ENCODE measurements at places on chromosomes 2 and 18. TPM values are rescaled to one million over a fixed set of nuclear protein-coding genes. Genes with fewer than 3 reads are reported as not detected.

Gene CDK5R2
- total RNA-seq = not detected

Gene RGPD3
- 0.20 TPM for total RNA-seq

Gene ALLC
- not detected for total RNA-seq

Gene LAMA1
- total RNA-seq = 92.5 TPM

Gene POTEC
- total RNA-seq = under 0.01 TPM

Gene TUBA3D
- not detected for total RNA-seq

Gene SULT1C2
- total RNA-seq = 0.23 TPM

Gene MOGAT1
- not detected for total RNA-seq

Gene NRP2
- total RNA-seq = 54.9 TPM

Gene NEURL3
- not detected for total RNA-seq

Gene RGPD4
- total RNA-seq = not detected

Gene TACR1
- total RNA-seq = 0.73 TPM

Gene RGPD6
- total RNA-seq = 25.7 TPM

Gene SNORC
- total RNA-seq = 1.6 TPM

Gene CBLN2
- 0.07 TPM for total RNA-seq

Gene HK2
- 113 TPM for total RNA-seq

Gene LYPD6B
- total RNA-seq = 0.10 TPM

Gene VWA3B
- total RNA-seq = not detected

Gene CTNNA2
- total RNA-seq = 0.07 TPM

Gene GPR148
- not detected for total RNA-seq

Gene LONRF2
- 0.52 TPM for total RNA-seq

Gene PTGR3
- total RNA-seq = 10.0 TPM

Gene TMEM87B
- total RNA-seq = 29.4 TPM

Gene GEN1
- 6.1 TPM for total RNA-seq

Gene IL1F10
- total RNA-seq = not detected

Gene SKA1
- total RNA-seq = 3.0 TPM

Gene CTAGE1
- 0.07 TPM for total RNA-seq

Gene GPR45
- total RNA-seq = not detected

Gene CYP20A1
- 42.8 TPM for total RNA-seq

Gene LRATD1
- total RNA-seq = 0.07 TPM

Gene OXER1
- not detected for total RNA-seq

Gene ZNF892
- 5.5 TPM for total RNA-seq

Gene AMER3
- total RNA-seq = not detected

Gene FMNL2
- total RNA-seq = 58.0 TPM

Gene TCF23
- total RNA-seq = not detected

Gene ATP6V1B1
- 1.1 TPM for total RNA-seq

Gene SLC4A3
- 4.0 TPM for total RNA-seq

Gene ARHGAP28
- 0.03 TPM for total RNA-seq

Gene PTPRN
- total RNA-seq = 23.5 TPM

Gene LIPG
- total RNA-seq = 5.5 TPM

Gene G6PC2
- total RNA-seq = not detected

Gene INHBB
- total RNA-seq = 0.52 TPM

Gene LRP2
- total RNA-seq = not detected

Gene MEP1B
- total RNA-seq = not detected

Gene FLACC1
- 1.3 TPM for total RNA-seq

Gene SPR
- total RNA-seq = 27.4 TPM

Gene PAX3
- not detected for total RNA-seq

Gene TMEFF2
- 3.3 TPM for total RNA-seq

Gene KCNIP3
- total RNA-seq = 0.65 TPM

Gene SCN1A
- 0.13 TPM for total RNA-seq

Gene KCTD1
- 14.9 TPM for total RNA-seq

Gene CELF4
- total RNA-seq = not detected

Gene MC5R
- not detected for total RNA-seq

Gene DNAJC5G
- not detected for total RNA-seq

Gene CHRNG
- not detected for total RNA-seq
